ENCODE measurements at places on chromosomes 16 and 17.

GRCh38 chr17:40483679-40484078 lies 17.7 kb downstream of the TNS4 start:
- no peak for DNase-seq

GRCh38 chr17:49910094-49910857 lies 58.7 kb upstream of the DLX4 start:
- no peak for DNase-seq

DNA sequence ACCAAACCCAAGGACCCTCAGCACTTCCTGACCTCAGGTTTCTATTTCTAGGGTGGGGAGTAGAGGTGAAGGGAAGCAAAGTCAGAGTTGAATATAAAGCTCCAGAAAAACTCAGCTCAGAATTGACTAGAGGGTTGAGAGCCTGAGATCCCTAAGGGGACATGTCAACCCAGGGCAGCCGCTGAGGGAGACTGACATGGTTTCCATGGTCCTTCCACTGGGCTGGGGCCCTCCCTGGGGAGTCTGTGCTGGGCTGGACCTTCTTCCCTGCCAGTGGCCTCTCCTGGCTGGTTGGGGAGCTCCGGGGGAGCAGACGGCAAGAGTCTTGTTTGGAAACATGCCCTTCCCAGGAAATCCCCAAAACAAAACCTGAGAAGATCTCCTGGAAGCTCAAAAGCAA lies 121.3 kb downstream of the METRNL start:
- no peak for DNase-seq

GRCh38 chr16:52964290-52964689 lies 88.4 kb downstream of the CHD9NB start:
- no peak for DNase-seq

- DNase-seq, result no peak
Observed at GRCh38 chr16:49101997-49102396, 179.6 kb downstream of the CBLN1 start.

Data from breast epithelium (tissue), 4 donors.